GM10248 (cell line): ENCODE measurements at places on chromosomes 5 and 9.

GRCh38 chr9:104743376-104743985 is 4.0 kb upstream of the NIPSNAP3A start:
- peak; percentile 60 for DNase-seq

DNA sequence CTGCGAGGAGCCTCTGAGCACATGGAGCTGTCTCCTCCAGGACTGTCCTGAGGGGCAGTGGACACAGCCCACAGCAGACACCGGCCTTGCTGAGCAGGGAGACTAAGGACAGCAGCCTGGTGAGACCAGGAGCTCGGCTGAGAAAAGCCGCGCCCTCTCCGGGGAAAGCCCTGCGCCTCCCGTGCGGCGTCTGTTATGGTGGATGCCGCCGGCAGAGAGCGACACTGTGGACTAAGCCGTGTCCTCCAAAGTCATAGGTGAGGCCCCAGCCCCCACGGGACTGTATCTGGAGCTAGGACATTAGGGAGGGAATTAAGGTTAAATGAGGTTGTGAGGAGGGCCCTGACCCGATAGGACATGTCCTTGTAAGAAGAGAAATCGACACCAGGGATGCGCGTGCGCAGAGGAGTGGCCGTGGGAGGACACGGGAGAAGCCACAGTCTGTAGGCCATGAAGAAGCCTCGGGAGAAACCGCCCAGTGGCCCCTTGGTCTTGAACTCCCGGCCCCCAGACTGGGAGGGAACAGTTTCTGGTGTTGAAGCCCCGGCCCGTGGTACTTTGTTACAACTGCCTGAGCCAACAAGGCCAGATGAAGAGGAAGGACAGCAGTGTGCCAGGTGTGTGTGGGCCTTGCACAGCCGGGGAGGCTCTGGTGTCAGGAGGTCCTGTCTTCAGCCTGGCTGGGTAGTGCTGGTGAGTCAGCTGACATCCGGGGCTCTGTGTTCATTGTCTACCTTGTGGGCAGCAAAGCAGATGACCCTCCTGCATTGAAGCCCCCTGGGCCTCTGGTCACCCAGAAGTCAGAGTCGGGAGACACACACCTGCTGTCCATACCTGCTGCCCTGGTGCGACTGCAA is 22.1 kb downstream of the MRPL36 start:
- no peak for DNase-seq

DNA sequence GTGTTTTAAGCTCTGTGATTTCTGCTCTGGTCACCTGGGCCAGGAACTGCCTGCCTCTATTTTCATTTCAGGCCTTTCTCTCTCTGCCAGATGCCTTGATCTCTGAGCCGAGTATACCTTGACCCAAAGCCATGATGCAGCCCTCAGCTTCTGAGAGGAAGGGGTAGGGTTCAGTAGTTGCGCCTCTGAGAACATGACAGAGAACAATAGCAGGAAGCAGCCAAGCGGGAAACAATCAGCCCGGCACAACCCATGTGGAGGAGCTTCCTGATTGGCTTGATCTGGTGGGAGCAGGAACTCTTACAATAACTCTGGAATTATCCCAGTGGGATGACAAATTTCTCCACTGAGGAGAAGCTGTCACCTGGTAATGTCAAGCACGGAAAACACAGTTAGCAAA is 127.4 kb downstream of the PALM2AKAP2 start:
- DNase-seq, result peak; percentile 47

GRCh38 chr9:28718226-28718625 is 1144.9 kb upstream of the C9orf72 start:
- no peak for DNase-seq

DNA sequence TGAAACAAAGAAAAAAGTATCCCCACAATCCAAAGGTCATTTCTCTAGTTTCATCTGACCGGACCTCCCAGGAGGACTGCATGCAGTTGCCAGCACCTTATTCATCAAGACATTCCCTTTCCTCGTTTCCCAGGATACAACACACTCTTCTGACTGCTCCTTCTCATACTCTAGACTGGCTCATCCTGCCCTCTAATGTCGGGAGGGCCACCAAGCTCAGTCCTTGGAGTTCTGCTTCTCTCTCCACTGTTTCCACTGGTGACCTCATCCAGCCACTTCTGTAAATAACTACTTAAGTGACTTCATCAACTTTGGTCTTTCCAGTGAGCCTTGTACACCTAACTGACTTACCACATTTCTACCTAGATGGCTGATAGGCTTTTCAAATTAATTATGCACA is 179.1 kb downstream of the EPB41L4A start:
- no peak for DNase-seq

- DNase-seq, result no peak
Observed at GRCh38 chr5:56610093-56610698, 205.2 kb upstream of the MAP3K1 start.

GRCh38 chr5:123813937-123814624 is 302.1 kb downstream of the CSNK1G3 start:
- DNase-seq, result no peak

DNA sequence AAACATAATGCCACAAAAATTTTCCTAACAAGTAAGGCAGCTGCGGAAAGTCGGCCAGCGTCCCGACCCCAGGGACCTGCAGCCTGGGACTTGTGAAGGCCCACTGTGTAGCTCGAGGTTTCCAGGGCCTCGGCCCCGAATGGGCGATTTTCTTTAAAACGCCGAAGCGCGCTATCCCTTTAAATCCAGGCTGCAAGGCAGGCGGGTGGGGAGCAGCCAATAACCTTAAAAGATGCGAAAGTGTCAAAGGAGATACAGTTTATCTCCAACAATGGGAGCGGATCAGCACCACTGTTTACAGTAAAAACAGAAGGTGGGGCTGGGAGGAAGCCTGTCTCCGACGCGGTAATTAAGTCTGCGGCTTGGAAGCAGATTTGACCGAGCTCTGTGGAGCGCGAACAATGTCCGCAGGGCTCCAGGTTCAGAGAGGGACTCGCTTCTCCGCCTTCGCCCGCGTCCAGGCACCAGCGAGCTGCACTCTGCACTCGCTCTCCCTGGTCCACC is 1.7 kb upstream of the ZSWIM6 start:
- no peak for DNase-seq

GRCh38 chr9:112248722-112249121 is 73.6 kb upstream of the SUSD1 start:
- no peak for DNase-seq

DNA sequence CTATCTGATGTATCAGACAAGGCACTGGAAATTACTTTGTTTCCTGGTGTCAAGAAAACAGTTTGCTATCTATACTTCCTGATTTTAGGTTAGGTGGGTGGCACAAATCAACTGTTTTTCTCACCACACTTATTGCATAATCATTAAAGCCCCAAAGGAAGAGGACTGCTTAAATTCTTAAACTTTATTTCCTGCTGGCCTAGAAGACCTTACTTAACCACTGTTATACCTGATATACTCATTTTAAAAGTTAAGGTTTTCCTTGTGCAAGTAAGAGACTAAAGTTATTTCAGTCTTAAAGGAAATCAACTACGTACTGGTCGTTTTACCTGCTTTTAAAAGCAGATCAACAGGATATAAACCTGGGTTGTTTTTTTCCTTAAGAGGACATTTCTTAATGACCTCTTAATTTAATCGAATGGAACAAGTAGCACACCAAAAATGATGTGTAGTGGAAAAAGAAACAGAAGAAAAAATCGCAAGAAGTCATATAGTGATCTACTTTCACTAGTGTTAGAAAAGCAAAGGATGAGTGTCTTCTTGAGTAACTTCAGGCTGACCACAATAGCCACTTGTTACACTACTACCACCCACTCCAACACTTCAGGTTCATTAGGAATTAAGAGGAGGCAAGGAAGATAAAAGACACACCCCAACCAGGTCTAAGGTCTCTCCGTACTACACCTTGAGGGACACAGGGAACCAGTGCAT is 974 bp downstream of the CLINT1 start:
- DNase-seq, result no peak

DNA sequence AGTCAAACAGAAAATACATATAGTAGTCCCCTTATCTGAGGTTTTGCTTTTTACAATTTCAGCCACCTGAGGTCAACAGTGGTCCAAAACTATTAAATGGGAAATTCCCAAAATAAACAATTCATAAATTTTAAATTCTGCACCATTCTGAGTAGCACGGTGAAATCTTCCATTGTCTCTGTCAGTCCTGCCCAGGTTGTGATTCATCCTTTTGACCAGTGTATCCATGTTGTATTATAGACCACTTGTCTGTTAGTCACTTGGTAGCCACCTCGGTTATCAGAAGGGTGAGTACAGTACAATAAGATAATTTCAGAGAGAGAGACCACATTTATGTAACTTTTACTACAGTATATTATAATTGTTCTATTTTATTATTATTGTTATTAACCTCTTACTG is 2.8 kb downstream of the CCDC152 start:
- no peak for DNase-seq

- DNase-seq, result no peak
Observed at GRCh38 chr9:136010176-136010575, 49.0 kb upstream of the UBAC1 start.

DNA sequence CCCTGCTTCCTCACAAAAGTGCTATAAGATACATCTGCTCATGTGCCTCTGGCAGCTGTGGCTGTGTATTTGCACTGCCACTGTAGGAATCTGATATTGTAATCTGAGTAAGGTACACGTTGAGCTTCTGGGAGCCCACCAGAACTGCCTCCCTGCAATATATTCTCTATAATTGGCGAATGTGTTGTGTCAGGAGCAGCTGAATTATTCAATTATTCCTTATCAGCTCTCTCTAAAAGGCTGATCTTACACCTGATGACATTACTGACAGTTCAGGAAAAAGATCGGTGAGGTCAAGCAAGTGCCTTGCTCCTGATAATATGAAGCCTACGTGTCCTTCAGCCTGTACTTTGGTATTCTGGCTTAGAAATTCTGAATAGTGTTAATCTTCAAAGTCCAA is 1015.0 kb downstream of the CDH9 start:
- no peak for DNase-seq

- no peak for DNase-seq
Observed at GRCh38 chr9:28662675-28663074, 1089.4 kb upstream of the C9orf72 start.

- no peak for DNase-seq
Observed at GRCh38 chr5:177336112-177336511, 15.4 kb downstream of the LMAN2 start.

GRCh38 chr9:116141864-116142561 is 11.6 kb upstream of the PAPPA start:
- DNase-seq, result no peak

DNA sequence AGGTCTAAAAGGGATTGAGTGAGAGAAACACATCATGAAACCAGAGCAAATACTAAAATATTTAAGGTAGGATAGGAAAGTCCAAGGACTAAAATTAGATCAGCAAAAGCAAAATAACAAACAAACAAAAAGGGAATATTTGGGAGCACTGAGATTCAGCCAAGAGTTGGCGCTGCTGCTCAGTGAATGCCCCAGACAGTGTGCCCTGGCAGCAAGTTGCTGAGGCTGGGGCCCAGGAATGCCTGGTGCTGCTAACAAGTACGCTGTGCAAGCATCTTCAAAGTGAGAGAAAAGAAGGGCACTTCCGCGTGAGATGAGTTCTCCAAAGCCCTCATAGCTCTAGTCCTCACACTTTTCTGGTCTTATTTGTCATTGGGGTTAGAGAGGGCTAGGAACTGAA is 603.3 kb downstream of the EFNA5 start:
- DNase-seq, result no peak

- DNase-seq, result no peak
Observed at GRCh38 chr5:130055572-130055971, 151.3 kb downstream of the CHSY3 start.

DNA sequence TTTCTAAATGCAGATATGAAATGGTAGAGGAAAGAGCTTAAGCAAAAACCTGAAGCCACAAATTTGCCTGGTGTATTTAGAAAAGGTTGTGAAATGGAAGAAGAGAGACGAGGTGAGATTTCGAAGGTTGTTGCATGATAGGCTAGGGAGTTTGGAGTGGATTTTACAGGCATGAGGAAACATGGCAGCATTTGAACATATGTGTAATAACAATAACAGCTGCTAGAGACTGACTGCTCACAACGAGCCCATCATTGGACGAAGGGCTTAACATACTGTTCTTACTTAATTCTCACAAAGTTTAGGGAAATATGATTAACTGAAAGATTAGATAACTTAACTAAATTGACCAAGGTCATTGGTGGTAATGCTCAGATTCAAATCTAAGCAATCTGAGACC is 108.1 kb downstream of the JAKMIP2 start:
- no peak for DNase-seq

DNA sequence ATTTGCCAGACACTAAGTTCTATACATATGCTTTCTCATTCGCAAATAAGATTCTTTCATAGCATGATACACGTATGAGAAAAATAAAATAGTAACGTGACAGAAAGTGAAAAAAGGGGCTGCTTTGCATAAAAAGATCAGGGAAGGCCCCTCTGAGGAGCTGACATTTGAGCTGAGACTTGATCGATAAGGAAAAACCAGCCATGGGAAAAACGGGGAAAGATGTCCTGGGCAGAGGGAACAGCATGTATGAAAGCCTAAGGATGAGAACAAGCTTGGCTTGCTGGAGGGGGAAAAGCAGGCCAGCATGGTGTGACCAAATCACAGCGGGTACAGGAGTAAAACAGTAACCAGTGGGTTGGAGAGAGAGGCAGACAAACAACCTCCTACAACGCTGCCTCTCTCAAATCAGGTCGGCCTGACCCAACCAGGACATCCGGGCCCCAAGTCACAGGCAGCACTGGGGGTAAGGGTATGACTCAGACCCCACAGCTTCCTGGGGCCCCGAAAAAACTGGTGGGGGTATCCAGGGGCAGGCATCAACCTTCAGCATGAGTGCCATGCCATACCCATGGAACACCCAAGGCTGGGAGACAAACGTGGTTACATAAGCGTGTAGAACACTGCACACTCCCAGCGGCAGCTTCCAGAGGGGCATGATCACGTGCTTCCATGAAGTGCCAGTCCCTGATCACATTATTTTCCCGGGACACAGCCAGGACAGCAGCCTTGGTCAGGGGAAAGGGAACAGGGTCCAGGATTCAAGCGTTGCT is 2.2 kb downstream of the TNIP1 start:
- peak; percentile 79 for DNase-seq

DNA sequence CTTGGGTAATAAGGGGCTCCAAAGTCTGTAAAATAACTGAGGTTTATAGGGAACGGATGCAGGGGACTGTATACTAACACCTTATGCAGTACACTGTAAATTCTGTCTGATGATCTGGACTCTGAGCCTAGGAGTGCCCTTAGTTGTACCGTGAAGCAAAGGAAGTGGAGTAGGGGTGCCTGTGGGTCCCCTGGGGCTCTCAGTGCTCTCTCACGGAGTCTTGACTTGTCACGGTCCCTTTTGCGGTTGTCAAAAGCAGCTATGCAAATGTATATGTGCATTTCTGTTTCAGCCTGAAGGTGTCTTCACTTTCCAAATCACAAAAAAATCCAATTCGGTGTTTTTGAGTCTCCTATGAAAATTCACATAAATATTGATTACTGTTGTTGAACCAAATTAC is 17.8 kb downstream of the DMRT1 start:
- DNase-seq, result peak; percentile 70

GRCh38 chr5:129027260-129027659 is 62.0 kb downstream of the SLC27A6 start:
- no peak for DNase-seq

- DNase-seq, result peak; percentile 37
Observed at GRCh38 chr5:97355775-97356174, 172.7 kb upstream of the RIOK2 start.

- no peak for DNase-seq
Observed at GRCh38 chr9:18071651-18072060, 402.3 kb upstream of the ADAMTSL1 start.

GRCh38 chr5:58148254-58148775 is 311.6 kb downstream of the PLK2 start:
- no peak for DNase-seq

GRCh38 chr5:159263569-159263905 is 447 bp downstream of the UBLCP1 start:
- DNase-seq, result no peak

- peak; percentile 48 for DNase-seq
Observed at GRCh38 chr9:109017493-109017892, 4.2 kb upstream of the CTNNAL1 start.

- DNase-seq, result no peak
Observed at GRCh38 chr9:83062651-83063527, at the start of gene RASEF. Gene RASEF, minus strand, starts transcription at chr9:83063142. Its CDS starts 275 bp downstream, at chr9:83062867.
